ENCODE measurements at places on chromosomes 1 and 21.
A peak's percentile ranks its signal among the peaks of the same experiment; 100 is the strongest.

DNA sequence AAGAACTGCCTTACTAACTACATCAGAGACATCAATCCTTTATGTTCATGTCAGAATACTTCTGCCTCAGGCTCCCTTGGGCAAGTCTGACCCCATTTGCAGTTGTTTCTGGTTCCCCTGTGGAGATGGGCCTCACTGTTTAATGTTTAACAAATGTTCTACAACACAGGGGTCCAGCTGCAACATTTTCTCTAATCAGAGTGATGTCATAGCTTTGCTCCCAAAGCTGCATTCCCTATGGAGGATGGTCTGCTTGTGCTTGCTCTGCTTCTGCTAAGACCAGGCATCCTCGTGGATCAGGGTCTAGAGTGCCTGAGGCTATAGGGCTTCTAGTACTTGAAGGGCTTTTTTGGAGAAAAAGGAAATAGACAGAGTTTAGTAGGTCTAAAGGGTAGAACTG, 1071.2 kb downstream of the TTLL7 start:
- DNase-seq: no peak

DNA sequence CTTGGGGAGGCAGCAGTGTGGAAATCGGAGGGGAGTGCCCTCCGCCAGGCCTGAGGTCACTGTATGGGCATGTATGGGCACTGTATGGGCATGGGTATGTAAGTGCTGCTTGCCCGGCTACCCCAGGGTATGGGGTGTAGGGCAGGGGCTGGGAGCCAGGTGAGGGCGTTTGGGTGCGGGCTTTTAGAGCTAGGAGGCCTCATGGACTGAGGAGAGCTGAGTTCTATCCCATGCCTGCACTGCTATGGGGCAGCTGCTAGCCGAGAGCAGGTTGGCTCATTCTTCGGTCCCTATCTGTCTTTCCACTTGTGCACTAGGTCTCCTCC, 5.3 kb downstream of the PKLR start:
- DNase-seq: no peak

DNA sequence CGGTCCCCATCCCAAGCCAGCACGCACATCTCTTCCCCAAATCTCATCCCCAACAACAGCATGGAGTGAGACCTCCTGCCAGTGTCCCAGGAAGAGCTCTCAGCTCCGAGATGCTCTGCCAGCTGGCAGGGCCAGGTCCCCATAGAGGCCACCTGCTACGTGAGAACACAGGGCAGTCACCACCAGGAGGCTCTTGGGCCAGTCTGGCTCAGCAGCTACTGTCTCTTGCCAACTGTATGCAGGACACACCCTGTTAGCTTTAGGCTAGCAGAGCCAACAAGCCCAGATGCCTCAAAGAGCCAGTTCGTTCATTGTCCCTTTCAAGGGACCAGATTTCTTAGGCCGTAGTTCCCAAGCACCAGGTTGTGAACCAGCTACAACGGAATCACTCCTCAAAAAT, 36.9 kb downstream of the FBXO2 start:
- DNase-seq: no peak

- peak; percentile 81 for DNase-seq
These were observed 6.2 kb downstream of the S100A7A start for GRCh38 chr1:153422450-153423068.

- no peak for DNase-seq
These were observed 100.7 kb upstream of the ACTRT2 start for GRCh38 chr1:2920421-2921015.

- DNase-seq: no peak
These were observed 8.9 kb downstream of the ZMPSTE24 start for GRCh38 chr1:40266786-40267535.

DNA sequence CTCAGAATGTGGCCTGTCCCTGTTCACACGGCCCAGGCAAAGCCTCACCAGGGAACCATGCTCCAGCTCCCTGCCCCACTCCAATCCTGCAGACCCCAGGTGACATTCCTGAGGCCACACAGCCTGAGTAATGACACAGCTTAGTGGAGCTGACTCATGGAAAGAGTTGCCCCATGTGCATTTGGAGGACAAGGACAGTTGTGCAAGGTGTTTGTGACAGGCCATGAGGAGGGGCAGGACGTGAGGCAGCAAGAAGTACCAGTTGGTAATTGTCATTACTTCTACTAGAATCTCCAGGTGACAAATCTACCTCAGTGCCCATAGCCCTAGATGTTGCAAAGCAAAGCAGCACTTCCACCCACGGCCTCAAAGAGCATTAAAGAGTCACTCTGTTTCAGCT, 15.2 kb downstream of the PRR9 start:
- DNase-seq: no peak

GRCh38 chr1:13807209-13807608, 107.2 kb downstream of the PRDM2 start:
- peak; percentile 77 for DNase-seq

DNA sequence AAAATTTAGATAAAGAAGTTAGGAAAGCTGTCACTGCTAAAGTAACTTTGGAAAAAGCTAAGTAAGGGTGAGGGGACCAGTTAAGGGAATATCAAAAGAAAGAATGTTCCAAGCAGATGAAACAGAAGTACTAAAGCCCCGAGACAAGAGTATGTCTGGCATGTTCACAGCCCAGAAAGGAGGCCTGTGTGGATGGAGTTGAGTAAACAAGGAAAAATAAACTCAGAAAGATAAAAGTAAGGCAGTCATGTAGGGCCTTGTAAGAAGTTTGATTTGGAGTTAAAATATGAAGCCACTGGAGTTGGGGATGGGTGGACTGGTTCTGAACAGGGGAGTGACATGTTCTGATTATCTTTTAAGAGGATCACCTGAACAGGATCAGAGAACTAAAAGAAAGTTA, 177.9 kb downstream of the CDC42BPA start:
- no peak for DNase-seq

- DNase-seq: no peak
These were observed 89.5 kb upstream of the GNG4 start for GRCh38 chr1:235739124-235739523.

DNA sequence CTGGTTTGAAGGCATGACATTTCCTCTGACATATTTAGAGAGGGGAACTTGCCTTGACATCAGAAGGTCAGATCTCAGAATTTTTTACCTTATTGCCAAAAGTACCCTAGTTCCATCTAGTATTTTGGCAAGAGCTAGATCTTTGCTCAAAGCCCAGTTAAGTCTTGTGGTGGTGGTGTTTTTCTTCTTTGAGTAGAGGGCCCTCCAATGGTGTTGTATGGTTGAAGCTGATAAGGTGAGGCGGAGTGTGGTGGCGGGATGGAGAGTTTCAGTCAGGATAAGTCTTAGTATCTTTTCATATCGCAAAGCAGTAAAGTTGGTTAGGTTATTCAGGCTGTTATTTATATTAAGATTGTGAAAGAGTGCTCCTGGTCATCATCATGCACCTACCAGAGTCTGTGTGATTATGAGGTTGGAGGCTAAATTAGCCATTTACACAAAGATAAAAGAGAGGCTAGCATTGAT, 20.1 kb upstream of the MACF1 start:
- DNase-seq: no peak

DNA sequence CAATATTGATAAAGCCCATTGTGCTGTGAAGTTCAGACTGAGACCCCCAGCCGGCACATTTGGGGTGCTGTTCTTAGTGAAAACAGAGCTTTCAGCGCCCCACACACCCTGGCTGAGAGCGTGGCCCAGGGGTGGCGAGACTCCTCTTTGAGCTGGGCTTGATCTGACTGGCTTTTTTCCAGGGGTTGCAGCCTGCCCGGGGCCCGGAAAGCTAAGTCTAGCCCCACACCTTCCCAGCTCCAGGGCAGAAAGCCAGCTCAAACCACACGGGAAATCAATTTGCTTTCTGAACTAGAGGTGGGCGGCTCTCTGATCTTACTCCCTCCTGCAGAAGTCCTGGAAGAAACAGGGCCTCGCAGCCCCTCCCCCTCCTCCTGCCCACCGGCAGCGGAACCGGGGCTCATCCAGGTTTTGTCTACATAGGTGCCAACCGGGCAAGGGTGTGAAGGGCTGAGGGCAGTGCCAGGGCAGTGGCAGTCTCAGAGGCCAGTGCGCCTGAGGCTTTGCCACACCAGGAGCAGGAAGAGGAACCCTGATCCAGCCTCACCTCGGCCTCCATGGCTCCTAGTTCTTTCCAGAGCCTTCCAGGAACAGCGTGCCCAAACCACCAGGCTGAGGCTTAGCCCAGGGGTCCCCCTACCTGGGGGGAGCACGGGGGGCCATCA, 155.3 kb downstream of the NPHP4 start:
- DNase-seq: no peak

DNA sequence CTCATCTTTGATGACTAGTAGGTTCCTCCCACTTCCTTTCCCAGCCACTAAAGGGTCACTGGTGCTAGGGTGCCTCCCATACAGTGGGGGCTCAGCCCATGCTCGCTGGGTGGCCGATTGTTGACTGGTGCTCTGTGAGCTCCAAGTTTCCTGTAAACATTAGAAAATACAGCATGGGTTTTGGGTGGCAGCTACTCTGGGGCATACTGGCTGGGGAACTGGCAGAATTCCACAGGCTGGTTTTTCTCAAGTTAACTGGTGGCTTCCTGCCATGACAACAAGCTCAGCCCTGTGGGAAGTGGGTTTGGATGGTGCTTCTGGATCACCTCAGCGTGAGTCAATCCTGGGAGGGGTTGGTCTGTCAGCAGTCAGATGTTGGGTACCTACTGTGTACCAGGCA, 28.7 kb upstream of the CRNN start:
- DNase-seq: no peak

GRCh38 chr1:207923121-207923520, 12.2 kb upstream of the CD34 start:
- no peak for DNase-seq

GRCh38 chr1:51518586-51519047, 449 bp downstream of the EPS15 start:
- no peak for DNase-seq

DNA sequence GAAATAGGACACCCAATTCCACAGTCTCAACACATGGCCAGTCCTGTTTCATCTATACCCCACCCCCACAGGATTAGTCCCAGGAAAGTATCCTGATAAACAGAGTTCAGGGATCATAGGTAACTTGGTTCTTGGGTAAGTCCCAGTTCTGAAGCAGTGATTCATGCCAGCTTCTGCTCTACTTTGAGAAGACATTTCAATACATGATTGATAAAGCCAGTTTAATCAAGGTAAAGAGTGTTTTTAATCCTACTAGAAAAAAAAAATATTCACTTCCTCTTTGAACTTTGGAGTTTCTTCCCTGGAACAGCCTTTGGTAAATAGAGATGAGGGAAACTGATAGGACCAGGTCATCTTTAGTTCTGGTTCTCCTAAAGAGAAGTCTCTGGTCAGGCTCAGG, 142.4 kb downstream of the TLR5 start:
- DNase-seq: no peak

DNA sequence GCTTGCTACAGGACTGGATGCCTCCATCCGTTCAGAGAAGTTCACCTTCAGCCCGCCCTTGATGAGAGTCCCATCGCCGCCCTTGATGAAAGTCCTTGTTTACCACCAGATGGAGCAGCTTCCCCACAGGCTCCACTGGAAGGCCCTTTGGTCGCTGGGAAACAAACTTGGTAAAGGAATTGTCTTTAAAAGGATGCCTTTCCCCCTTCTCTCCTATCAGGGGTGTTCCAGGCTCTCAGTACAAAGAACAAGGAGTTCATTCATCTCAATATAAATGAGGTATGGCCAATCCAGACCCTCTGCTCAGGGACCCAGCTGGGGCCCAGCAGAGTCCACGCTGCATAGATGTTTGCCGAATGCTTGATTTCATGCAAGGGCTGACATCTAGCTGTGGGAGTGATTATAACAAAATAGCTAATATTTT, 50.8 kb downstream of the CAPN9 start:
- peak; percentile 69 for DNase-seq

- DNase-seq: peak; percentile 83
These were observed 19.7 kb upstream of the LMX1A start for GRCh38 chr1:165376041-165376810.

DNA sequence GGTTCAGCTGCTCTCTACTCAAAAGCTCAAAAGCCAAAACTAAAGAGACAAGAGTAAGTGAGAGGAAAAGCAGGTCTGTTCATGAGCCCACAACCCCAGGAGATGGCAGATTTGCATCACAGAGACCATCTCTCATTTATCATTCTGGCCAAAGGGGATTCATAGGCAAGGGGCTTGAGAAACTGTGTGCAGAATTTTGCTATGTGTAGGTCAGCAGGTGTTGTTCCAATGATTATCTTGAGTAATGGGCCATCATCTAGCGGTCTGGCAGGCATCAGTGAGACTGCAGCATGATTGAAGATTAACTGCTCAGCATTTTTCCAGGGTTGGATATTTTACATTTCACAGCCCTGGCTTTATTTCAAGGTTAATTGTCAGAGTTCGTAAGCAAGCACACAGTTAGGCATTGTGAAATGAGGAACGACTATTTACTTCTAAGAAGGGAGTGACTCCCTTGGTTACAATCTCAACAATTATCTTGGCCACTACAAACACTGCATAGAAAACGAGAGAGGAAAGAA, 1204.6 kb upstream of the TMPRSS15 start:
- no peak for DNase-seq

GRCh38 chr21:14762734-14763694, 216.9 kb upstream of the SAMSN1 start:
- DNase-seq: no peak

GRCh38 chr1:32335535-32335789, 571 bp downstream of the MARCKSL1 start:
- DNase-seq: no peak

GRCh38 chr1:92601044-92601443, 114.3 kb upstream of the GFI1 start:
- no peak for DNase-seq

All from iPS-NIHi11 (cell line).